Endothelial cell of coronary artery (primary cell): ENCODE measurements at places on chromosomes 12 and 14. TPM values are rescaled to one million over a fixed set of nuclear protein-coding genes. Genes with fewer than 3 reads are reported as not detected.

Gene AQP5
- total RNA-seq = 0.09 and 1.8 TPM in 2 replicates

Gene WNT5B
- total RNA-seq = 0.27 and 8.4 TPM in 2 replicates

Gene ENDOU
- 0.09 TPM in 1 of 2 replicates, not detected in the other for total RNA-seq

Gene AMHR2
- 0.09 TPM in 1 of 2 replicates, not detected in the other for total RNA-seq

Gene BDKRB1
- total RNA-seq = not detected in 2 replicates

Gene CIT
- 5.3 and 9.7 TPM in 2 replicates for total RNA-seq
